Stimulated activated CD8-positive, alpha-beta memory T cell treated with anti-CD3 and anti-CD28 coated beads, Interleukin-4, amount 100 ng/mL, for 1 hour (primary cell): ENCODE measurements at places on chromosomes 5 and 9.

GRCh38 chr5:66875315-66875714, 279.1 kb downstream of the MAST4 start:
- no peak for DNase-seq

DNA sequence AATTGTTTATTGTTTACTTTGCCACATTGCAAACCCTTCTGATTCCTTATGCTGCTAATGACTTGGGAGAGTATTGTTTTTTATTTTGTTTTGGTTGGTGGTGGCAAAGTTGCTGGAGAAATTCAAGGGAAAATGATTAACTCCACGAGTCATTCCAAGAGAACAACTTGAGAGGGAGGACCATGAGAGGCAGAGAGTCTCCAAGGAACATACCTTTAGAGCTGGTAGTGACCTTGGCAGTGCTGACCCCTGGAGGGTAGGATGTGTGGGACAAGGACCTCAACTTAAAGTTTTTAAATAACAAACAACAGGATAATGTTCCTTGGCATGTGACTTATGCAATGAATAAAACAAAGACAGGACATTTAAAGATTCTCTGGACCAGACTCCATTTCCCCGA, 139.7 kb downstream of the LRRC70 start:
- DNase-seq: no peak

- no peak for DNase-seq
Observed at GRCh38 chr5:149957855-149958254, 2.7 kb upstream of the SLC26A2 start.

GRCh38 chr9:120365386-120365785, 214.6 kb downstream of the CDK5RAP2 start:
- DNase-seq: no peak

- DNase-seq: no peak
Observed at GRCh38 chr5:132280371-132281240, 13.6 kb upstream of the SLC22A4 start.

- DNase-seq: no peak
Observed at GRCh38 chr5:13248253-13248652, 696.2 kb downstream of the DNAH5 start.

DNA sequence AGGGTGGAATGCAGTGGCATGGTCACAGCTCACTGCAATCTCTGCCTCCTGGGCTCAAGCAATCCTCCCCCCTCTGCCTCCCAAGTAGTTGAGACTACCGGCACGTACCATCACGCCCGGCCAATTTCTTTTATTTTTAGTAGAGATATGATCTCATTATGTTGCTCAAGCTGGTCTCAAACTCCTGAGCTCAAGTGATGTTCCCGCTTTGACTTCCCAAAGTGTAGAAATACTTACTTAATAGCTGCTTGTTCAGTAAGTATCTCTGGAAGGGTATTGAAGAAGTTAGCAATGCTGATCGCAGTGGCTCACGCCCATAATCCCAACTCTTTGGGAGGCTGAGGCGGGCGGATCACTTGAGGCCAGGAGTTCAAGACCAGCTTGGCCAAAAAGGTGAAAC, 35.7 kb upstream of the PLIN2 start:
- no peak for DNase-seq

DNA sequence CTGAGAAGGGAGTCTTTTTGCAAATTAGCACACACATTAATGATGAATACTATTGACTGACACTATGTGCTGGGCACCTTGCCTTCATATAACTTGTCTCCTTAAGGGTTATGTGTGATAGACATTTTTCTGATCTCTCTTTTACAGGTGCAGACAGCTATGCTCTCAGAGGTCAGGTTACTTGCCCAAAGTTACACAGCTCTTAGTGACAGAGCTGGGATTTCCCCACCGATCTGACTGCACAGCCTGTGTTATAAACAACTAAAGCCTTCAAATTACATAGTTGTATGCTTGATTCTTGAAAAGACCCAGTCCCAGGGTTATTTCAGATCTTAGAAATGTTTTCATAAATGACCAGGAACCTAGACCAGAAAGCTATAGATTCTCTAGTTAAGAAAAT, 462.7 kb downstream of the EBF1 start:
- no peak for DNase-seq

GRCh38 chr5:95331358-95331757, 46.5 kb upstream of the MCTP1 start:
- DNase-seq: no peak

- no peak for DNase-seq
Observed at GRCh38 chr5:134525683-134526482, 413 bp downstream of the JADE2 start.
